ENCODE measurements at places on chromosomes 16 and 17.

- no peak for DNase-seq
Measured at GRCh38 chr16:80002261-80002660, 401.7 kb upstream of the MAF start.

- DNase-seq = no peak
Measured at GRCh38 chr16:55478827-55479429, at the start of gene MMP2. TSS of gene MMP2 (plus strand) at chr16:55479198. CDS start at chr16:55479480, 282 bp downstream.

GRCh38 chr16:46701615-46702014 is 12.2 kb downstream of the ORC6 start:
- no peak for DNase-seq

DNA sequence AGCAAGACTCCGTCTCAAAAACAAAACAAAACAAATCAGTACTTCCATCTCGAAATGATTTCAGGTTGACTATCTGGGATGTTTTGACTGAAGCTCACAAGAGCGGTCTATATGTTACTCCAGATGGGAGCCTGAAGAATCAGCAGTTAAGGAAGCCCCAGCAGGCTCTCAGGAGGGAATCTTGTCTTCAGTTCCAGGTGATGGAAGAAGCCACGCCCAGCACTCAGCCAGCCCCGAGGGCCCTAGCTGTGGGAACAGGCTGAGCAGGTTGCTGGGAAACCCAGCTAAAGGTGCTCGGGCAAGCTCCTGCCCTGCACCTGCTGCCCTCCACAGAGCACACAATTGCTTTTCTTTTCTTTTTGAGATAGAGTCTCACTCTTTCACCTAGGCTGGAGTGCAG is 32.4 kb downstream of the WIPI1 start:
- DNase-seq = no peak

GRCh38 chr17:40301315-40301714 is 7.7 kb upstream of the RARA start:
- DNase-seq = no peak

GRCh38 chr17:48127371-48128051 is 19.9 kb downstream of the SNX11 start:
- no peak for DNase-seq

DNA sequence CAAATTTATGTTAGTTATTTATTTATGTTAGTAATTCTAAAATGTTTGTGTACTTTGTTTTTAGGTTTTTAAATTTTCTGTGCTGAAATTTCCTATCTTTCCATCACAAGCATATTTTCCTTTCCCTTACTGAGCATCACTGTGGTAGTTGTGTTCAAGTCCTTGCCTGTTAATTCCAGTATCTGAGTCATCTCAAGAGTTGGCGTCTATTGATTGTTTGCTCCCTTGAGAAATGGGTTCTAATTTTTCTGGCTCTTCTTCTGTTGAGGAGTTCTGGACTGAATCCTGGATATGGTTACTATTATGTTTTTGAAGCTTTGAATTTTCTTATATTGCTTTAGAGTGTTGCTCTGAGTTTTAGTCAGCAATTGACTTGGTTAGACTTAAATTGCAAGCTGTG is 56.3 kb downstream of the GAN start:
- DNase-seq = no peak

GRCh38 chr16:1548233-1548632 is 14.8 kb downstream of the TMEM204 start:
- DNase-seq = no peak

DNA sequence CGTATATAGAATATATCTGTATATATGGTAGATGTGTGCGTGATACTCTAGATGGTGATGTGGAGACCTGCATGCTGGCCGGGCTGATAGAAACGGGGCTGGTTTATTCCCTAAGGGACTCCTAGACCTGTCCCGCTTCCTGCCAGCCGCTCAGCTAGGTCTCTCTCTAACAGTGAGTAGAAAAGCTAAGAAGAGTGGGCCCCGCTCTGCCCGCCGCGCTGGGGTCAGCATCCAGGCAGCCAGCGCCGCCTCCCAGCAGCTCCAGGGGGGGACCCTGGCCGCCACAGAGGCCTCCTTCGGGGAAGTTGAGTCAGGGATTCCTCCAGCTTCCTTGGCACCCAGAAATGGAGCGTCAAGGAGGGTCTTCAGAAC is 9.4 kb downstream of the CYGB start:
- no peak for DNase-seq

DNA sequence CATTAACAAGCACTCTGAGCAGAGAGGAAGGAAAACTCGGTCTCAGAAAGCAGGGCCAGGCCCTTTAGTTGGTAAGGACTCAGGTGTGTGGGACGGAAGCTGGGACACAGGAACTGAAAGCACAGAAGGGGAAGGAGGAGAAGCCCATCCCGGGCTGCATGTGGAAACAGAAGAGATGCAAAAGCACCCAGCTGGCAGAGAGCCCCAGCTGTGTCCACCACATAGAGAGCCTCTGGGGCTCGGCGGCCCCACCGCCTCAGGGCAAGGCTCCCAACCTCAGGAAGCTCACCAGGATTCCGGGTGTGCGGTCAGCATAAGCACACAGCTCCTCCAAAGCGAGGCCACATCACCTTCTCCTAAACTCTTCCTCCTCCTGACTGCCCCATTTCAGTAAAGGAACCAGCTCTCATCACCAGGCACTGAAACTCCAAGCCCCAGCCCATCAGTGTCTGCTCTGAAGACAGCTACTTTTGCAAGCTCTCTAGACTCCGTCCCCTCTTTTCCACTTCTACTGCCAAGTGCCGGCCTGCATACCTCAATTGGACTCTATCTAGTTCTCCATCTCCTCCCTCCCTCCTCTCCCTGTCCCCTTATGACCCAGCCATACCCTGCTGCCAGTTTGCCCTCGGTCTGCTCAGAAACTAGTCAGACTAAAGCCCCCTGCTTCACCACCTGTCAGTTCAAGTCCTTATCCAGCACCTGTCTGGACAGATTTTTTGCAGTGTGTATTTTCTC is 6.0 kb downstream of the ST3GAL2 start:
- no peak for DNase-seq

DNA sequence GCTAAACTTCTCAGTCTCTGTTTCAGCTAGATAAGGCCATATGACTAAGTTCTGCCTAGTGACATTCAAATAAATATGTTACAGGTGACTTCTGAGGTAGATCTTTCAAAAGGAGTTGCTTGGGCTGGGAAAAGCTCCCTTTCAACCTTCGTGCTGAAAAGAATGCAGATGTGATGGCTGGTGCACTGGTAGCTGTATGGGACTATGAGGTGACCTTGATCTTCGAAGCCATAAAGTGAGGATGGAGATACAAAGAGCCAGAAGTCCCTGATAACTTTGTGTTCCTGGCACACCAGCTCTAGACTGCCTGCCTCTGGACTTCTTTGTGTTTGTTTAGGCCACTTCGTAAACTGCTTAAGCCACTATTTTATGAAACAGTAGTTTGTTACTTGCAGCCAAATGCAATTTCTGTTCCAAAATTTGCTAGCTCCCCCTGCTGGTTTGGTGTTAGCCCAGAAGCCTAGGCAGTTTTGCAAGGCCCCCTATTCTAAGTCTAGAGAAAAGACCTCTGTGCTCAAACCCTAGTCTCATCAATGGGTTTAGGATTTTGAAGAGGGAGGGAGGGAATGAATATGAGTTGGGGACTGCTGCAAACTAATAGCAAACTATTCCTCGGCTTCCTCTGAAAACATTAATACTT is 23.3 kb upstream of the ERCC4 start:
- DNase-seq = no peak

DNA sequence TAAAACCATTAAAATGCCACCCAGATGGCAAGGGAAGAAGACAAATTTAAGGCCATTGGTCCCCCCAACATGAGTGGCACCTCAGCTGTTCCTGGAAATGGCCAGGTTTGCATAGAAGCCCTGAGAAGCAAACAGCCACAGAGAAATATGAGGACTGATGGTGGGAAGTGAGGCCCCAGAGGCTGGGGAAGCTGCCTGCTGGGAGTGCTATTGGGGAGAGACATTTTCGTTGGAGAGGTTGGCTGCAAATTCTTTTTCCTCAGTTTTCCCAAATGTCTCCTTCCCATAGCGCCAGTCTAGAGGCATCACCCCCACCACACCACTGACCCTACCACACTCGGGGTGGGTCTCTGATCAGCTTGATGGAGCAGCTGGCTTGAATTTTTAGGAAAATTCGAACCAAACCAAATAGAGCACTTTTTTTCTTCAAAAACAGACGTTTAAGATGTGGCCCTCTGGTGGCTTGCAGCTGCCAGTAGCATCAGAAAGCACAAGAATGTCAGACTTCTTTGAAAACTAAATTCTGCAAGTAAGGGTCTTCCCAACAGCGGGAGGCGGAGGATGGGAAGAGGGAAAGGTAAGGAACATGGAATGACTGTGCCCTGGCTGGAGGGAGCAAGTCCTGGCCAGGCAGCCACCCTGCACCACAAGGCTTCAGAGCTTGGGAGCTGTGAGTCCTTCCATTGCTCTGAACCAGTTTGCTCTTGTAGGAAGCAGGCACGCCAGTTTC is 13.2 kb upstream of the SLC12A3 start:
- no peak for DNase-seq

- no peak for DNase-seq
Measured at GRCh38 chr17:58312021-58312630, 16.5 kb downstream of the TSPOAP1 start.

GRCh38 chr17:1182811-1183170 is 3.0 kb upstream of the ABR start:
- no peak for DNase-seq

GRCh38 chr17:65290056-65290455 is 152.9 kb downstream of the RGS9 start:
- DNase-seq = no peak

Measured in stimulated activated CD4-positive, alpha-beta T cell treated with anti-CD3 and anti-CD28 coated beads, TNF-alpha, amount 100 ng/mL, for 1 hour (primary cell).